ENCODE measurements at places on chromosomes 5 and 9.

DNA sequence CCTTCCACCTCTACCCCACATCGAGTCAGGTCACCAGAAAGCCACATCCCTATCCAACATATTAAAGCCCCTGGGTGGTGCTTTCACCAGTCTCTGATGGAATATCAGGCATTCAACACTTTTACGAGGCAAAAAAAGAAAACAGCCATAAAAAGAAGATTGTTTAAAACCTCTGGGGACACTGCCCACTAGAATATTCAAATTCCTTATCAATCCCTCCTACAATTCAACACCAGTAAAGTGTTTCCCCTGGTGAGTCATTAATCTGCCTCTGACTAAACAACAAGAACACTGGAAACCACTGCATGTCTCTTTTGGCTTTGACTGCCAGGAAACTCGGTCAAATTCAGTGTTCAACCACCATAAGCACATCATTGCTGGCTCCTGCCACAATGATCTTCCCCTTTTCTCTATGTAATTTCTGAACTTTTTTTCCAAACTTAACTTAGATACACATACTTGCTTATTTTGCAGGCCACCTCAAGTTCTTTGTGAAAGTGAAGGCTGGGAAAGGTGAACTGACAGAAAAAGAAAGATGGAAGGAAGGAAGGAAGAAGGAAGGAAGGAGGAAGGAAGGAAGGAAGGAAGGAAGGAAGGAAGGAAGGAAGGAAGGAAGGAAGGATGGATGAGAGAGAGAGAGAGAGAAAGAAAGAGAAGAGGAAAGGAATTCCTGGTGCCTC, 105.3 kb downstream of the PAX5 start:
- no peak for DNase-seq

GRCh38 chr5:56861893-56862485, 46.6 kb downstream of the MAP3K1 start:
- no peak for DNase-seq

- DNase-seq = no peak
These were observed 964 bp upstream of the COL5A1 start for GRCh38 chr9:134640506-134641172.

- no peak for DNase-seq
These were observed 100.9 kb upstream of the MSX2 start for GRCh38 chr5:174623433-174624019.

DNA sequence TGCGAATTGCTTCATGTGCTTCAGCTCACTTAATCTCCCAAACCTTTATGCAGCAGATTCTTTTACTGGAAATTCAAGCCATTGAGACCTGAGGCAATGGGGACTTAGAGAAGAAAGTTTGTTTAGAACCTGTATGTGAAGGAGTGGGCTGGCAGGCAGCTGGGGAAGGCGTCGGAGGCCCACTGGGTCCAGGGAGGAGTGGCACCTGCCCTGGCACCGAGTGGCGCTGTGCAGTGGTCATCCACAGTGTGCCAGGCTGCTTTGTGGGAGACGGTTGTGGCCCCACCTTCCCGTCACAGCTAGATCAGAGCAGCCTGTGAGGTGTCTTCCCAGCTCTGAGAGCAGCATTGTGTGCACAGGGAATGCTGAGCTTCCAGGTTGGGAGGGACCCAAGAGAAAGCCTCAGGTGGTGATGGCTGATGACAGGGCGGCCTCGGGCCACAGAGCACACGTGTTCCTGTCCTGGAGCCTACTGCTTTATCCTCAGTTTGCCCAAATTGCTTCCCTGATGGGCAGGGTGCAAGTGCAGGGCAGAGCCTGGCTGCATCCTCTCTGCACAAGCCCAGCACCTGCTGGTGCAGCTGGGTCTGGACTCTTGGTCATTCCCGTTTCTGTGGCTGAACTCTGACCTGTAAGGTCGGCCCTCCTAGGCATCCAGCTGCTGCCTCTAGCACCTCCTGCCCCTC, 175.2 kb downstream of the CACNA1B start:
- no peak for DNase-seq

DNA sequence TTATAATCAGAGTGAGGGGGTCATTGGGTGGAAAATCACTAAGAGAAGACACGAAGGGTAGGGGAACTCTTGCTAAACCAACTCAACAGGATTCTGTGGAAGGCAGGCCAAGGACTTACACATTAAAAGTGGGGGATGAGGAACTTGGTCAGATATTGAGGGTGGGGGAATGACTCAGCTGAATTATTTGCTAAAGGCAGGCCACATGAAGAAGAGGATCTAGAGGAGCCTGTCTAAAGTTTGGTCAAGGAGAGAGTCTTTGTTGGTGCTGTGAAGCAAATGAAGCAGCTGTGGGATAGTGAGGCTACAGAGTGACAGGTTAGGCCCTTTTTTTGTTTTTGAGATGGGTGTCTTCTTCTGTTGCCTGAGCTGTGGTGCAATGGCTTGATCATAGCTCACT, 63.9 kb upstream of the SPRY4 start:
- no peak for DNase-seq

DNA sequence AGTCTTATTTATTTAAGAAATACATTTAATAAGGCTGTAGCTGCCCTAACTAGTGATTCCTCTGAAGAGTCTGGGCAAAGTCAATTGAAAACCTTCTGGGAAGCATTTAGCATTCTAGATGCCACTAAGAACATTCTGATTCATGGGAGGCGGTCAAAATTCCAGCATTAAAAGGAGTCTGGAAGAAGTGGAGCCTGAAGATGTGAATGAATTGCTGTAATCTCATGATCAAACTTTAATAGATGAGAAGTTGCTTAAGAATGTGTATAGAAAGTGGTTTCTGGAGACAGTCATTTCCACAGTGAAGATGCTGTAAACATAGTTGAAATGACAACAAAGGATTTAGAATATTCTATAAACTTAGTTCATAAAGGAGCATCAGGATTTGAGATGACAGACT, 61.4 kb downstream of the WDR41 start:
- DNase-seq = no peak

DNA sequence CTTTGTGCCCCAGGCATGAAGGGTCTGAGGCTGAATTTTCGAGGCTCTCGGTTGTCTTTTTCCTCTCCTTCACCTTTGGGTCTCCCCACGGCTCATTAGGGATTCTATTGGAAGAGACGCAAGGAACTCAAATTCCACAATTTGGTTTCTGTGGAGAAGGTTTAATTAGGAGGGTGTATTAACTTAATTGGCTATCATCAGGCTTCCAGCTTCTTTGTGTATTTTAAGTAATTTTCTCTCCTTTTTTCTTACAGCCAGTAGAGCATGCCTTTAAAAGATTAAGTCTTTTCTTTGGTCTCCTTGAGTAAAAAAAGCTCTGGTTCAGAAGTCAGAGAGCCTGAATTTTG, 115.4 kb downstream of the PDZD2 start:
- DNase-seq = no peak

GRCh38 chr5:164115420-164115819, 610.0 kb downstream of the MAT2B start:
- DNase-seq = no peak

GRCh38 chr5:177509991-177510566, 453 bp upstream of the DOK3 start:
- DNase-seq = no peak

DNA sequence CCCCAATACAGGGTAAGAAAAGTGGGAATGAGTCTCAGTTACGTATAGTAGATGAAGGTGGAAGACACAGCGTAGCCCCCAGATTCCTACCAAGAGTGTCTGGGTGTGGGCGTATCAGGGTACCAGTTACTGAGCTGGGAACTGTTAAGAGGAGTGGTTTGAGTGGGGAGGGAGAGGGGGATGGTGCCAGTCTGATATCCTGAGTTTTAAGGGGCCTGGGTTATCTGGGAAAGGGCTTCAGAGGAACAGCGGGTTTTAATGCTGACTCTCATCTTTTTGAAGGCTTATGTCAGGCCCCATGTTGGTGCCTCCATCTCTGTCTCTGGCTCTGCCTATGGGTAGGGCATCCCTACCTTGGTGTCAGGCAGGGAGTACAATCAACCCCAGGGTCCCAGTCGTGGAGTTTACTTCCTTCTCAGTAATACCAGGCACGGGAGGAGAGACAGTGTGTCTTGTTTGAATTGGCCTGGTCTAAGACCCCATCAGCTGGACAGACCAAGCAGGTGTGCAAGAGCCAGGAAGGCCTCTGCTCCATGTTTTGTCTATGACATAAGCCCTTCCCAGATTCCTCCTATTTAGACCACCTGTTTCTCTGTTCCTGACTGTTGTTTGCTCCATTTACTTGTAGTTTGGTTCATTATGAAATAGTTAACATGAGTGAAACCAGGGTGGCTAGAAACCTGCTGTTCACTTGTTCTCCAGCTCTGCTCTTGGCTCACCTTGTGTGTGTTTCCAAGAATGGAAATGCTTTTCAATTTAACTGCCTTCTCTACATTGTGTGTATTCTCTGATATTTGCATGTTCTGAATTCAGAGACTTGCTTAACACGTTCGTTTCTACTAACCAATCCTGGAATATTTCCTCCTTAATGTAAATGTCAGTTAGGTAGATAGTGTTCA, 125.6 kb downstream of the DAB2IP start:
- no peak for DNase-seq

GRCh38 chr5:56481428-56482357, 248.6 kb upstream of the ANKRD55 start:
- DNase-seq = no peak

DNA sequence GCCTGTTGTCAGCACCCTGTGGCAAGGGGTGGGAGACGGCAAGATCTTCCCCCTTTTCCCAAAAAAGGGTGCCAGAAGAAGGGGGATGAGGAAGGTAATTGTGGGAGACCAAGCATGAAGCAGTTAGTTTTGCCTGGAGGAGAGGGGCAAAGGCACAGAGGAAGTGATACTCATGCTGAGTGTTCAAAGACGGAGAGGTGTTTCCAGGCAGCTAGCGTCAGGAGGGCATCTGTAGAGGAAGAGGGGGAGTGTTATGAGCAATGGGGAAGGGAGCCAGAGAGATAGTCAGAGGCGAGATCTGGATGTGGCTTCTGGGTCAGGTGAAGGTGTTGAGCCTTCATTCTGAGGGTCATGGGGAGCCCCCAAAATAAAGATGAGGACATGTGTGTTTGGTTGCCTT, 26.9 kb upstream of the ADAM19 start:
- no peak for DNase-seq

GRCh38 chr9:135075234-135076142, 12.0 kb upstream of the OLFM1 start:
- no peak for DNase-seq

GRCh38 chr9:36764364-36765076, 191.8 kb downstream of the MELK start:
- DNase-seq = no peak

DNA sequence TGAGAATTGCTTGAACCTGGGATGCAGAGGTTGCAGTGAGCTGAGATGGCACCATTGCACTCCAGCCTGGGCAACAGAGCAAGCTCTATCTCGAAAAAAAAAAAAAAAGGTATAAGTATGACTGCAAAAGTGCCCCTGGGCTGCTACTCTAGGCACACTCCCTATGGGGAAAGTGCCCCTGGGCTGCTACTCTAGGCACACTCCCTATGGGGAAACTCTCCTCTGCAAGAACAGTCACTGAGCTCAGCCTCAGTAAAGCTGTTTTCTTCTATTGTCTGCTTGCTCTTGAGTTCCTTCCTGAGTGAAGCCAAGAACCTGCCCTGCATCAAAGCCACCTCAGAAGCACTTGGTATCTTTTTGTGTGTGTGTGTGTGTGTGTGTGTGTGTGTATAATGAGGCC, 20.9 kb upstream of the TENT2 start:
- no peak for DNase-seq

GRCh38 chr9:81636255-81636599, 53.1 kb downstream of the TLE1 start:
- DNase-seq = no peak

DNA sequence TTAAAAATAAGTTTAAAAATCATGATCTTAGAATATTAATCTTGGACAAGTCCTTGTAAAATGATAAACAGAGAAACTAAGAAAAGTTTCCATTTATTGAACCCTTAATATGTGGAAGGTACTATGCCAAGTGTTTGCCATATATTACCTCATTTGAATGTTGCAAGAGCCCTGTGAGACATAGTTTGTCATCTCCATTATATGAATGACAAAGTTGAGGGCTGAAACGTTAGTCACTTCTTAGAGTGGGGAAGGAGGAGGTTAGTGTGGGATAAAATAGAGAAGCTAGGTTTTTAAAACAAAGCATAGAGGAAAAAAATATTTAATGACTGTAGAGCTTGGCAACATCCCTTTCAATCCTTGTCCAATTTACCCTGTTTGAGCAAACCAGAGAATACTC, 2.0 kb downstream of the TNC start:
- DNase-seq = no peak

- DNase-seq = no peak
These were observed 17.9 kb upstream of the POC5 start for GRCh38 chr5:75734913-75735789.

- DNase-seq = no peak
These were observed 392.4 kb downstream of the CTNND2 start for GRCh38 chr5:11511878-11512277.

DNA sequence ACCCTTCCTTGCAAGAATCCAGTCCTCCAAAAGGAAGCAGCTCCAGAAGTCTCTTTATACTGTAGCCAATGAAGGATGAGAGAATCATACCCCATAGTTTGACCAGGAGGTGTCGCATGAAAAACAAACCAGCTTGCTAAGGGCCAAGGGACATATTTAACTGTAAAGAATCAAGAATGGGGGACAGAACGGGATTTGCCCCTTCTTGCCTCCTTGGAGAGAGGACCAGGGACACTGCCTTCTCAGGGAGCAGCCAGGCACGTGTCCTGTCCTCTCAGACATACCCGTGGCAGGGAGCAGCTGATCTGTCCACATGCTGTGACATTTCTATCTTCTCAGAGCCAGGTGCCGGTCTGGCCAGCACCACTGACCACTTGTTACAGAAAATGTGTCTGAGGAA, 11.7 kb downstream of the PRUNE2 start:
- DNase-seq = no peak

DNA sequence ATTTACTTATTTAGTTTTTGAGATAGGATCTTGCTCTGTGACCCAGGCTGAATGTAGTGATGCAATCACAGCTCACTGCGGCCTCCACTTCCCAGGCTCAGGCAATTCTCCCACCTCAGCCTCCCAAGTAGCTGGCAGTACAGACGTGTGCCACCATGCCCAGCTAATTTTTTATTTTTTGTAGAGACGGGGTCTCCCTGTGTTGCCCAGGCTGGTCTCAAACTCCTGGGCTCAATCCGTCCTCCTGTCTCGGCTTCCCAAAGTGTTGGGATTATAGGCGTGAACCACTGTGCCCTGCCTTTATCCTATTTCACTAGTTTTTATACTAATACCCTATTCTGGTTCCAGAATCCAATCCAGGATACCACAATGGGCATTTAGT, 6.8 kb downstream of the RPS14 start:
- no peak for DNase-seq

- peak; percentile 54 for DNase-seq
These were observed 637 bp upstream of the ERBIN start for GRCh38 chr5:65925601-65926275.

- DNase-seq = no peak
These were observed 190.0 kb upstream of the GRAMD2B start for GRCh38 chr5:126233256-126233655.

Data from stimulated activated CD4-positive, alpha-beta T cell treated with anti-CD3 and anti-CD28 coated beads, Interleukin-1b, Interleukin-23, amount 100 ng/mL, for 1 hour (primary cell).